Activated naive CD4-positive, alpha-beta T cell (primary cell): ENCODE measurements at places on chromosomes 11 and 22.

- no peak for DNase-seq
Observed at GRCh38 chr11:11510939-11511338, 110.9 kb downstream of the GALNT18 start.

GRCh38 chr22:26234296-26234695, 65.0 kb downstream of the SEZ6L start:
- DNase-seq: no peak

DNA sequence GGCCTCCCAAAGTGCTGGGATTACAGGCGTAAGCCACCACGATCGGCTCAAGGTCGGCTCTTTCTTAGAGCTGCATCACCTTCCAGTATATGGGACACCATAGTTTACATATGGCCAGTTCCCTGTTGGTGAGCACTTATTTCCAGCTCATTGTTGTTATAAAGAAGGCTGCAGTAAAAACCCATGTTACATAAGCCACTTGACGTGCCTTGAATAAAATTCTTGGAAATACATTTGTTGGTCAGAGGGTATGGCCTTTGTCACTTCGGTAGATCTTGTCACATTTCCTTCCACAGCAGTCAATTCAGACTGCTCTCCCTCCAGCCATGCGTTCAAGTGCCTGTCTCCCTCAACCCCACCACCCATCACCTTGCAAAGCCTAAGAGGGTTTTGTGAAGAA, 92.9 kb downstream of the PRR5L start:
- DNase-seq: no peak

- DNase-seq: no peak
Observed at GRCh38 chr11:47911149-47911548, 63.0 kb upstream of the NUP160 start.

DNA sequence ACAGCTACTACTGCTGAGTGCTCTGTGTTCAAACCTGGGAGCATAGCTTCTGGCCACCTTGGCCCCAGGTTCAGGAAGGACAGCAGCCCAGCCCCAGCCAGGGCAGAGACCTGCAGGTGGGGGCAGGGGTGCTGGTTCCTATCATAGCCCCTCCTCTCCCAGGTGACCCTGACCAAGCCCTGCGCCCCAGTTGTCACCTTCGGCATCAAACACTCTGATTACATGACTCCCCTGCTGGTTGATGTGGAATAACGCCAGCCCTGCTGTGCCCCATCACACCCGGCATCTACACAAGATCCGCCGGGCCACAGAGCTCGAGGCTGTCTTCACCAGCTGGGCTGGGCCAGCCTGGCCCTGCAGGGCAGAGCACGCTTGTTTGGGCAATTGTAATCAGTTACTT, 6.9 kb downstream of the SCGB1C1 start:
- no peak for DNase-seq

DNA sequence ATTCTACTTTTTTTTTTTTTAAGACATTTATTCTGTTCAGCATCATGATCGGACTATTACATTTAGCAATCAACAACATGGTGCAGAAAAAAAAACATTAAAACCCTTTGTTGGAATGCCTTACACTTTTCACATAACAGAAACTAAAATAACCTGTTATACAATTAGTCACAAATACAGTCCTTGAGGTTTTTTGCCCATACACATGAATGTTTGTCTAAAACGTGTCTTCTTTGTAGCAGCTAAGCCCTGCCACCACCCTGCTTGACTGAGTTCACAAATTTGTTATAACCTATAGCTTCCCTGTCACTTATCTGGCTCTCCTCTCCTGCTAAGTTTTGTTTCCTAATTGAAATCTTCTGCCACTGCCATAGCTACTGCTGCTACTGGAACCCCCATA, 75.4 kb upstream of the ARHGAP20 start:
- no peak for DNase-seq

- no peak for DNase-seq
Observed at GRCh38 chr11:19087658-19088057, 27.1 kb upstream of the MRGPRX2 start.

- DNase-seq: no peak
Observed at GRCh38 chr22:30514252-30514651, 8.8 kb upstream of the SEC14L4 start.

DNA sequence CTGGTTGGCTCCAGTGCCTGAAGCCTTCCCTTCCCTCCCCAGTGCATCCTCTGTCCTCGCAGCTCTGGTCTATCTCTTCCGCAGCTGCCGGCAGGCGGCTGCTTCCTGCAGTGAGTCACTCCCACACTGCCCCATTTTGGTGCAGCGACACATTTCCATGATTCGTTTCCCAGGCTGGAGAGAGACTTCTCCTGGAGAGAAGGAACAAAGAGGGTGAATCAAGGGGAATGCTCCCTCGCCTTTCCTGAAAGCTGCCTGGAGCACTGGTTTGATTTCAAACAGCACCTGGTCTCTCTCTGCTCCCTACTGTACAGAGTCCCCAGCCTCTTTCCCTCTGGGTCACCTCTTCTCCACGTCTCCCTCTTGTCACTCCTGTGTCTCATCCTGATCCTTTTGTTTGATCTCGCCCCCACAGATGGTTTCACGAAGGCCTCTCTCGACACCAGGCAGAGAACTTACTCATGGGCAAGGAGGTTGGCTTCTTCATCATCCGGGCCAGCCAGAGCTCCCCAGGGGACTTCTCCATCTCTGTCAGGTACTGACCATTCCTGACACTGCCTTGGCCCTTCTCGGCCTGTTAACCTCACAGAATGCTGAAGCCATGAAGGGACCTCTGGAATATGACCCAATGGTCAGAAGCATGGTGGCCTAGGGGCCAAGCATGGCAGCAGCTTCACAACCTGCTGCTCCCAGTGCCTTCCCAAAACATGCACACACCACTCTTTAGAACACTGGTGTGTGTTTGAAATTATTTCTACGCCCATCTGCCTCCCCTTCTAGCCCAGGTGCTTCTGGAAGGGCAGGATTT, at the start of gene TMA7B:
Gene TMA7B, plus strand, starts transcription at position 758 of the 808 bp plus-strand sequence. CDS start 3,978 bp downstream, outside the sequence.
- DNase-seq: no peak

GRCh38 chr11:59759900-59760299, 4.7 kb downstream of the STX3 start:
- no peak for DNase-seq

- no peak for DNase-seq
Observed at GRCh38 chr11:83549984-83550667, 264.0 kb upstream of the CCDC90B start.
